Karpas-422 (cell line): ENCODE measurements at places on chromosomes 3 and 15.

GRCh38 chr15:88301311-88301710, 44.8 kb upstream of the NTRK3 start:
- no peak for DNase-seq

DNA sequence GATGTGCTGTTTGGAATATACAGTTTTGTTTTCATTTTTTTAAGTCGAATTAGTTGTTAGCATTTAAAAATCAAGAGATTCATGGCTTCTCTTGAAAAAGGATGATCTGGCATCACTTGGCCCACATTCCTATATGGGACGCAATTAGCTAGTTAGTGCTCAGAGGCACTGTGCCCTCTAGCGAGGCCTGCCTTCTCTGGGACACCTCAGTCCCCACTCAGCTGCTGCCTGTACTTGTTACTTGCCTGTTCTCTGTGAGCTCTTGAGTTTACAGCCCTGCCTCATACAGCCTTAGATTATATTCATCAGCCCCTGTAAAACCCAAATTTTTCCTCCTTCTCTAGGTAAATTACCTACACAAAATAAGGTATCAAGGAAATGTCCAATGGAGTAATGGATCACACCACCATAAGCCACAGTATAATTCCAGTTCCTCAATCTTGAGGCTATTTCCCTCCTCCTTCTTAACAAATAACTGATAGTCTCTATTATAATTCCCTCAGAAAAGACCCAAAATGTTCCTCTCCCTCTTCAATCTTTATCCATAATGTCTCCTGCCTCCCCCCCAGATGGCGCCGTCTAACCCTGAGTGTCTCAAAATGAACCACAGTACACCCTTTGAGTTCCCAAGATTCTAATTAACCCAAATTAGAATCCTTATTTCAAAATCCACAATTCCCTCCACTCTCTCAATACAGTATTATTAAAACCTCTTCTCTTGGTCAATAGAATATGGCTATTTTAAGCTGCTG, 2.7 kb downstream of the ZMAT3 start:
- DNase-seq = peak; percentile 44

DNA sequence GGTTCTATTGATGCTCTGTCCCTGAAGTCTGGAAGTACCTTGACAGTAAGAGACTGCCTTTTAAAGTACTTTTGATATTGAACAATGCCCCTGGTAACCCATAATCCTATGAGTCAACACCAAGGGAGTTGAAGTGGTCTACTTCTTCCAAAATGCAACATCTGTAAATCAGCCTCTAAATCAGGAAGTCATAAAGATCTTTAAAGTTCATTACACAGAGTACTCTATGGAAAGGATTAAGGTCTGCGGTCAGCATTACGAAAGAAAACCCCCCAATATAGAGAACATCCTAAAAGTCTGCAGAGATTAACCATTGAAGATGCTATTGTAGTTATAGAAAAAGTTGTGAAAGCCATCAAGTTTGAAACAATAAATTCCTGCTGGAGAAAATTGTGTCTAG, 52.7 kb upstream of the CMC1 start:
- no peak for DNase-seq

- no peak for DNase-seq
Observed at GRCh38 chr3:63353383-63353782, 75.3 kb downstream of the SYNPR start.

DNA sequence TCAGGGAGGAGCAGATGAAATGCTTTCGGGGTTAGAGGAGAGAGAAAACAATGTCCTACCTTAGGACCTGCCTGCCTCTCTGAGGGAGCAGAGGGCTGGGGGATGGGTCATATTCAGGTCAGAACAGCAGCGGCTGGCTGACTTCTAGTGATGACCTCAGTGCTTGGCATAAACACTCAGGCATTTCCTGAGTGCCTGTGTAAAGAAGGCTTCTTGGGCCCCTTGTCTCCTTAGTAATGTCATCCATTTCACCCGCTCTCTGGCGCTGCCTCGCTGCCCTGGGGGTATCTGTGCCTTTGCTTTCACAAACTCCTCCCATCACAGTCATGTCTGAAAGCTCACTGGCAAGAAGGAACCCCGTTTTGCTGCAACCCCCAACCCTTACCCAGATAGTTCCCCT, 82.9 kb upstream of the GSK3B start:
- DNase-seq = no peak

DNA sequence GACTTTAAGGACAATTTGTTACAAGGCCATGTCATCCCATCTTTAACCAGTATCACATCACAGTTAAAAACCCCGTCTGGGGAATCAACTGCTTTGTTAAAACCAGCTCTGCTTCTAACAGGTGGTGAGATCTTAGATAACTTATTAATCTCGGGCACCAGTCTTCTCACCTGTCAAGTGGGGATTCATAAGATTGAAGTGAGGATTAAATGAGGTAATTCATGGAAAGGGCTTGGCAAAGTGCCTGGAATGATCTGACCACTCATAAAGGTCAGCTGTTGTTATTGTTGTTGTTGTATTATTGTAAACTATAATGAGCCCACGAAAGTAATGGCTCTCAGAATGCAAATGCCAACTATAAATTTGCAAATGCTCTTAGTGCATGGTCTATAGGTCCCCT, 30.1 kb upstream of the SLC24A5 start:
- no peak for DNase-seq

GRCh38 chr3:11825301-11825700, 21.4 kb downstream of the TAMM41 start:
- DNase-seq = no peak

- no peak for DNase-seq
Observed at GRCh38 chr15:85097725-85098124, 116.1 kb downstream of the PDE8A start.

DNA sequence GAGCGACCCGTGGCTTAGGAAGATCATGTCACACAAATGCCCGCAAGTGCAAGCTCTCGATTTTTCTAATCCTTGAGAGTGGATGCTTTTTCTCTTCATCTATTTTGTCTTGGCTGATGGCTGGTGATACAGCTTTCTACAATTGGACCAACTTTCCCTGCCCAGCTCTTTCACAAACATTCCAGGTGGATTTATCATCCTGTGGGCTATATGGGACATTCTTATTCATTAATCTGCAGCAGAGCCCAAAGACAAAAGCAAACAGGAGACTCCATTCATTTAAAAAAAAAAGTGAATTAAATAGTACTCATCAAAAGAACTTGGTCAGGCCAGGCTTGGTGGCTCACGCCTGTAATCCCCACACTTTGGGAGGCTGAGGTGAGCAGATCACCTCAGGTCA, 14.2 kb upstream of the TSEN2 start:
- no peak for DNase-seq

DNA sequence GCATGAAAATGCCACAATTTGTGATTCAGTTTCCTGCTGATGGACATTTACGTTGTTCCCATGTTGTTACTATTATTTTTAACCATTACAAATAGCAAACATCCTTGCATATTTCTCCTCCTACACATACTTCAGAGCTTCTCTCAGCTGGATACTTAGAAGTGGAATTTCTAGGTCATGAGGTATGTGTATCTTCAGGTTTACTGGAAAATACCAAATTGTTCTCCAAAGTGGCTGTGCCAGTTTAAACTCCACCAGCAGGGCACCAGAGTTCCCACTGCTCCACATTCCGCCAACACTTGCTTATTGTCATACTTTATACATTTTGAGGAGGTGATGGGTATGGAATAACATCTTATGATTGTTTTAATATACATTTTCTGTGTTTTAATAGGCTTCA, 45.7 kb downstream of the PRR23E start:
- DNase-seq = no peak

DNA sequence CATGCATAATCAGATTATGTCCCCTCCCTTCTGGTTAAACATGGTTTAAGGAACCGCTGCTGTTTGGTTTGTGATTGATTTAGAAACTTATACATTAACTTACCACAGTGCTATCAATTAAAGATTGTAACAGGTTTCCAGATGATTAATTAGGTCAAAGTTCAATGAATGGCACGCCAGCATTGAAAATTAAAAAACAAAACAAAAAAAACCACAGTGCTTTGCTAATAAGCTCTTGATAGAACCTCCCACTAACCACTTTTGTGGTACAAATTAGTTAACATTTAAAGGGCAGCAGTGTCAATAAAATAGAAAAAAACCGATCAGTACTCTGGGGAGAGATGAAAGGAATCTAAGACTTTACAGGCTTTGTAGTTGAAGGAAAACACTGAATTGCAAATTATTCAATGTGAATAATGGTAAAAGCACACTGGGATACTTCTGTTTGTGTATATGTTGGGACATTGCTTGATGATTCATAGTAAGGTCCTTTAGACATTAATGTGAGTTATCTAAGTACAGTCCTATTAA, 7.6 kb upstream of the C3orf38 start:
- no peak for DNase-seq

DNA sequence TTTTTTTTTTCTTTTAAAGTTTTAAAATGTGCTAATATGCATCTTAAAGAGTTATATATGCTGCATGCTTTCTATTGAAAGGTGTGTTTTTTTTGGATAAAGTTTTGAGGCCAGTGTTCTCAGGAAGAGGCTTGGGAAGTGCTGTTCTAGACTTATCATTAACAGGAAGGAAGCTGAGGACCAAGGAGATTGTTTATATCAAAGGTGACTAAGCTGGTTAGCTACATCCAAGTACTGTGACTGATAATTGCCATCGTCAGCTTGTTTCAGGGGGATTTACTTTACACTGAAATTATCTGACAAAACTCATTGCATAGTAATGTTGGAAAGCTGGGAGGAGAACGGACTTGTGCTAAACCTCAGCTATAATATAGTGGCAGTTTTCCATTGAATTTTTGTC, 36.3 kb upstream of the UTS2B start:
- no peak for DNase-seq
